Stimulated activated CD4-positive, alpha-beta T cell treated with anti-CD3 and anti-CD28 coated beads, Interleukin-4, amount 100 ng/mL, for 1 hour (primary cell): ENCODE measurements at places on chromosomes 6 and 20.

- no peak for DNase-seq
Observed at GRCh38 chr6:108591040-108591816, 30.5 kb downstream of the FOXO3 start.

- DNase-seq = peak; percentile 38
Observed at GRCh38 chr6:108114841-108115597, 40.5 kb upstream of the OSTM1 start.

DNA sequence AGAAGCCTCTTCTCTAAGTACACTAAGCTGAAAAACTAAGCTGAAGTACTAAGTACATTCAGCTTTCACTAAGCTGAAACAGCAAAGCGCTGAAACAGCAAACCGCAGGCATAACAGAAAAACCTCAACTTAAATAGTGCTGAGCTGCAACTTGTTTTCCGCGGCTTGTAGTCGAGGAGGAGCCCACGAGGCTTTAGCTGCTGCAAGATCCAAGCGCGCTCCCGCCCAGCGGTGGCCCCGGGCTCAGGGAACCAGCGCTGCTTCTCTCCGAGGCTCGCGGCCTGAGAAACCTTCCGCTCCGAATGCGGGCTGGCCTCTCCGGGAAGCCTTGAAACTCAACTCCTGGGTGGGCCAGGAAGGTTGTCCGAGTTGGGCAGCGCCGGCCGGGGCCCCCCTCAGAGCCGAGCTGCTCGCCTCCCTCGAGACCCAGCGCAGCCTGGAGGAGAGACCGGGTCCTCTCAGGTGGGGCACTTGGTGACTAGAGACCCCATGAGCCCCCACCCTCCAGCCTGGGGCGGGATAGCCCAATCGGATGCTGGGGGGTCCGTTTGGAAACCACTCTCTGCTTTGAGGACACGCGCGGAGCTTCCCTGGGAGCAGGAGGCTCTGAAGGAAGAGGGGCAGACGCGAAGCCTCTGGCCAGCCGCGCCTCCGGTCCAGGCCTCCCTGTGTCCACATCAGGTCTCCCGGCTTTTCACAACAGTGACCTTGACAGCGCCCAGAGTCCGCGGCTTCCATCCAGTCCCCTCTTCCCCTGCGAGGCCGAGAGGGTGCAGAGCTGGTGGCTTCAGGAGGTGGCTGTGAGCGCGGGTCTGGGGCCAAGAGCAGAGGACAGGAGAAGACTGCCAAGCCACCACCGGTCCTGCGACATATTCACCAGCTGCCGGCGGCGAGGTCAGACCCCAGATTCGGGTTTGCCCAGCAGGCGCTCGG is 38.1 kb upstream of the HLA-E start:
- peak; percentile 48 for DNase-seq

DNA sequence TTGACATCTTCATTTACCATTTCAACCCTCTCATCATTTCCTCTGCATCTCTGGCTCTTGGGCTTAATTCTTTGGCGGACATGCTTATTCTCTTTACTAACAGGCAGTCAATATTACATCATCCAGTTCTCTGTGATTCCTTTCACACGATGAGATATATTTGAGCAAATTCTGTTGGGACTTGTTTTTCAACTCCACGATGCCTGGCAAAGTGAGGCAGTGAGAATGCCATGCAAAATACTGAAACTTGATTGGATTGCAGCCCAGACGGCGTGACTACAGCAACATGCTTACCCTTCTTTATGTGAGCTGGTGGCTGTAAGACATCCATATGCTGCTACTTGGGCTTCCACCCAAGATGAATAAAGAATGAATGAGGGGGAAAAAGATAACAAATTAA is 101.7 kb upstream of the SPACA1 start:
- no peak for DNase-seq

- no peak for DNase-seq
Observed at GRCh38 chr6:111803804-111804203, 69.4 kb downstream of the FYN start.

- no peak for DNase-seq
Observed at GRCh38 chr6:165818200-165818599, 155.2 kb upstream of the PDE10A start.

GRCh38 chr20:2520617-2521016 is 11.9 kb upstream of the ZNF343 start:
- no peak for DNase-seq
